H1 (cell line): ENCODE measurements at places on chromosomes 13 and 19. TPM values are rescaled to one million over a fixed set of nuclear protein-coding genes. Genes with fewer than 3 reads are reported as not detected.
A peak's percentile ranks its signal among the peaks of the same experiment; 100 is the strongest.

CPB2 gene
- not detected in 2 replicates for total RNA-seq

EHD2 gene
- total RNA-seq, result 13.0 and 14.3 TPM in 2 replicates

SLC10A2 gene
- total RNA-seq, result not detected in 2 replicates

DNA sequence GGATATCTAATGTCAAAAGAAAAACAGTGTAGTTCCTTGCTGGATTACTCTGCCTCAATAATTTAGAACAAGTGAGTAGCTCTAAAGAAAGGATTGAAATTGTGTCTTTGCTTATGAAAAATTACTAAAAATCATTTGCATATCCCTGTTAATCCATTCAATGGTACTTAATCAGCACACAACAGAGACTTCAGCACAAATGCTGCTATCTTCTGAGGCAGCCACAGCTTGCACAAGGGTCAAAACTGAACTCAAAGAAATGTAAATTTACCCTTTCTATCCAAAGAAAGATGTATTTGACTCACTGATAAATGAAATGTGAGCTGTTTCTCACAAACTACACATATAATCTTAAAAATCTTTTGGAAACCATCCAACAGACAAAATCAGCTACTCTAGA is 116.2 kb downstream of the LHFPL6 start:
- no peaks in the 10 kb centered on the region for H3K27me3 ChIP-seq
- no peak for DNase-seq
- H3K4me1 ChIP-seq, result peaks cover 25% of the 10 kb centered on the region
- H3K27ac ChIP-seq, result no peak overlapping the region
- no peaks in the 10 kb centered on the region for H3K36me3 ChIP-seq

DNA sequence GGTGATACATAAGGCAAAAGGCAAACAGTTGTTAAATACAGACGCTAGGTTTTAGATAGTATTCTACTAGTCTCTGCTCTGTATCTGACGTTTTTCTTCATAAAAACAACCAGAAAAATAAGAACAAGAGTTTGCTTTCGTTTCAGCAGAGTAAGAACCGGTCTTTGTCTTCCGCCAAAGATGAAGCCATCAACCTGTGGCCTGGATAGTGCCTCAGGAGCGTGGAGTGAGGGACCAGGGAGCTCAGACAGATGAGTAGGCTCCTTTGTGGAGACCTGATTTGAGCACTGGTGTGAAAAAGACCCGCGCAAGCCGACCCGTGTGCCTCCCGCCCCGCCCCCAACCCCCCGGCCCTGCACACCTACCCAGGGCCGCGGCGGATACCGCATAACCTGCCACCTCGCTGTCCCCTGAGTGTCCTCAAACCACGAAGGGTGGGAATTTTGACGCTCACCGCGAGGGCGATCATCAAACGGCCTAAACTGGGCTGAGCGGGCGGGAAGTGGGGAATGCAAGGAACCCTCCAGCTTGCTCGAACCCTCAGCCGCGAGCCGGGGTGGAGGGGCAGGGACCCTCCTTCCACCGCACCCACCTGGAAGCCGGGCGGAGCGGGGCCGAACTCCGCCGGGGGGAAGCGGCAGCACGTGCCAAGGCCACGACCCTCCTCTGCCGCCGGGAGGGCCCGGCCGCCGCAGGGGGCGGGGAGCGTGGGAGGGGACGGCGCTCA is 866 bp upstream of the LMO7 start:
- DNase-seq, result no peak
- H3K4me3 ChIP-seq, result peak overlapping the region; percentile 26; the same call in 1 of the 2 replicates
- no peak overlapping the region for H3K27ac ChIP-seq
- H3K27me3 ChIP-seq, result peaks cover 30% of the 10 kb centered on the region

DNA sequence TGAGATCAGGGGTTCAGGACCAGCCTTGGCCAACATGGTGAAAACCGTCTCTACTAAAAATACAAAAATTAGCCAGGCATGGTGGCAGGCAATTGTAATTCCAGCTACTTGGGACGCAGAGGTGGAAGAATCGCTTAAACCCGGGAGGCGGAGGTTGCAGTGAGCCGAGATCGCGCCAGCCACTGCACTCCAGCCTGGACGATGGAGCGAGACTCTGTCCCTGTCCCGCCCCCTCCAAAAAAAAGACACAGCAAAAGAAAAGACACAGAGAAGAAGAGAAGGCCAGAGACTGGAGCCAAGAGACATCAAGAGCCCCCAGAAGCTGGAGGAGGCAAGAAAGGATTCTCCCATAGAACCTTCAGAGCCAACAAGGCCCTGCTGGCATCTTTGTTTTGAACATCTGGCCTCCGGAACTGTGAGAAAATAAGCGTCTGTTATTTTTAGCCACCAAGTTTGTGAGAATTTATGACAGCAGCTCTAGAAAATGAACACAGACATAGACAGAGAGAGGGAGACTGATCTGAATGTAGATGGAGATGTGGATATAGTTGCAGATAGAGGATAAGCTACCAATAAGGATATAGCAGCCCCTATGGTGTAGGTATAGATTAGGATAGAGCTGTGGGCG is 25.7 kb upstream of the PNMA8B start:
- no peaks in the 10 kb centered on the region for H3K27me3 ChIP-seq
- H3K36me3 ChIP-seq, result no peaks in the 10 kb centered on the region
- H3K4me1 ChIP-seq, result no peaks in the 10 kb centered on the region
- H3K4me3 ChIP-seq, result no peak overlapping the region

- H3K4me1 ChIP-seq, result peaks cover 4% of the 10 kb centered on the region
- no peak within 1 kb of the TSS for H3K27ac ChIP-seq
- DNase-seq, result no peak
Observed at GRCh38 chr19:38425810-38426466, at the start of gene RASGRP4. Gene RASGRP4, minus strand, starts transcription at chr19:38426219. Its CDS starts 128 bp downstream, at chr19:38426091.

- DNase-seq, result no peak
- H3K36me3 ChIP-seq, result no peaks in the 10 kb centered on the region
- no peak overlapping the region for H3K27ac ChIP-seq
- no peak overlapping the region for H3K4me3 ChIP-seq
- H3K4me1 ChIP-seq, result no peaks in the 10 kb centered on the region
Observed at GRCh38 chr13:53254500-53254899, 225.9 kb downstream of the OLFM4 start.

- no peak overlapping the region for H3K27ac ChIP-seq
- no peaks in the 10 kb centered on the region for H3K27me3 ChIP-seq
- no peak for DNase-seq
Observed at GRCh38 chr13:51371768-51372399, 32.4 kb downstream of the SERPINE3 start.

DNA sequence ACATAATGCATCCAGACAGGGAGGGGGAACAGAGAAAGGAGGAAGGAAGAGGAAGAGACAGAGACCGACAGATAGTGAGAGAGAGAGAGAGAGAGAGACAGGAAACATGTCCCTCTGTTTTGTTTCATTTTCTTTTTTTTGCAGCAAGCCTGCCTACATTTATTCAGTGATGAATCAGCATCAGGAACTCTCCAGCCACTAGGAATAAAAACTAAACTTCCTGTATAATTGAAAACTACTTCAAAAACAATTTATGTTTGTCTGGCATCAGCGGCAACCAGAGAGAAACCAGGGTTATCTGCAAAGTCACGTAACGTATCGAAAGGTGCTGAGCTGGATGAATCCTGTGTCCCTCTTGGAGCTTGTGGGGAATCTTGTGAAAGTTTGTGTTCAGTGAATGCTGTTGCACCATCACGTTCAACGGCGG is 148.6 kb upstream of the SOX21 start:
- no peaks in the 10 kb centered on the region for H3K36me3 ChIP-seq
- no peak for DNase-seq

NOTCH3 gene
- 107 and 111 TPM in 2 replicates for total RNA-seq
